ENCODE measurements at places on chromosomes 6 and 20. TPM values are rescaled to one million over a fixed set of nuclear protein-coding genes. Genes with fewer than 3 reads are reported as not detected.

GRCh38 chr20:22904905-22905304 lies 130.2 kb upstream of the SSTR4 start:
- DNase-seq, result no peak
- 0 out of 2 replicates have a peak, but pooled peaks cover 1% of the 10 kb centered on the region for H3K27me3 ChIP-seq
- no peak overlapping the region for H3K4me3 ChIP-seq
- no peaks in the 10 kb centered on the region for H3K4me1 ChIP-seq

DNA sequence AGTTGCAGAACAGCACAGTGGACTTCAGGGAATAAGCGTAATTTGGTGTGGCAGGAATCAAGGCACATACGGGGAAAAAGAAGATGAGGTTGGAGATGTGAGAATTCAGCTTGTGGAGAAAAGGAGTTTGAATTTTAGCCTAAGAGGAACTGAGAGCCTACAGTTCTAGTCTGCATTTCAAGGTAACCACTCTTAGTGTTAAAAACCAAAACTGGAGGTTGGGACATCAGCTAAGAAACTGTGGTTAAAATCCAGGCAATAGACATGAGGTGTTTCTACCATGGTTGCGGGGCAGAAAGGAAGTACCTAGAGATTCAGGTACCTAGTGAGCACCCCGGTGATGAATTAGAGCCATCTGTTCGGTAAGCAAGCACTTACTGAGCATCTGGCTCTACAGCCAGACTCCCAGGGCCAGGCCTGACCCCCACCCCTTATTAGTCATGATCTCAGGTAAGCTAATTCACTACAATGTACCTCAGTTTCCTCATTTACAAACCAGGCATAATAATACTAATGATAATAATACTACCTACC lies 44.4 kb downstream of the FAXC start:
- no peaks in the 10 kb centered on the region for H3K4me1 ChIP-seq
- no peak overlapping the region for H3K27ac ChIP-seq
- H3K4me3 ChIP-seq, result no peak overlapping the region
- H3K36me3 ChIP-seq, result peaks cover 15% of the 10 kb centered on the region

GRCh38 chr20:47489448-47489872 lies 12.2 kb upstream of the NCOA3 start:
- DNase-seq, result no peak
- H3K4me1 ChIP-seq, result 0 out of 2 replicates have a peak, but pooled peaks cover 4% of the 10 kb centered on the region
- no peaks in the 10 kb centered on the region for H3K27me3 ChIP-seq
- no peak overlapping the region for H3K27ac ChIP-seq

The MUCL3 gene
- not detected for total RNA-seq

DNA sequence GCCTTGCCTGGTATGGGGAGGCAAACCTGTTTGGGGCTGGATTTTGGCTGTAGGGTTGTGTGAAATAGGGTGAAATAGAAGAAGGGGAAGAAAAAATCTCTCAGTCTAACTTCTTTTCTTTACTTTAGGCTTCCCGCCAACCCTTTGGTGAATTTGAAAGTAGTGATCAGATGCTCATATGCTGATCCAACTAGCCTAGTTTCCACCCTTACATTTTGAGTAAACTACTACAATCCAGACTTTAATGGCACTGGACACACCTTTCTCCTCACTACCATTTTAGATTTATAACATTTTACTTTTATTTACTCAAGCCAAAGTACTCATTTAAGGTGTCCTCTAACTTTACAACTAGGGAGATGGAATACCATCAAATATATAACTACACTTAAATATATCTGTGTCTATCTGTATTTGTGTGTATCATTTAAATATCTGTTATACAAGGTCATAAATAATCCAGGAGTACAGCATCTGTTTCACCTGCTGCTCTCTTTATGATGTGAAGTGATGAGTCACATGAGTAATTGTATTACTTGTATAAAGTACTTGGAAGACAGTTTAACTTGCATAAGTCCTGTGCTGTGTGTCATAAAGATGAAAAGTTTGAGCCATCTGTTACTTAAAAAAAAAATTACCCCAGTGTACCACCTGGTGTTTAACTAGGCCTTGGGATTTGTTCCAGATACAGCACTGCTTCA lies 172.1 kb downstream of the CDKAL1 start:
- no peaks in the 10 kb centered on the region for H3K27me3 ChIP-seq
- no peak overlapping the region for H3K4me3 ChIP-seq
- no peaks in the 10 kb centered on the region for H3K36me3 ChIP-seq
- H3K4me1 ChIP-seq, result no peaks in the 10 kb centered on the region

- no peak overlapping the region for H3K4me3 ChIP-seq
- no peaks in the 10 kb centered on the region for H3K27me3 ChIP-seq
- DNase-seq, result no peak
- H3K4me1 ChIP-seq, result no peaks in the 10 kb centered on the region
- no peak overlapping the region for H3K27ac ChIP-seq
Measured at GRCh38 chr6:144585217-144585814, 300.2 kb downstream of the UTRN start.

DNA sequence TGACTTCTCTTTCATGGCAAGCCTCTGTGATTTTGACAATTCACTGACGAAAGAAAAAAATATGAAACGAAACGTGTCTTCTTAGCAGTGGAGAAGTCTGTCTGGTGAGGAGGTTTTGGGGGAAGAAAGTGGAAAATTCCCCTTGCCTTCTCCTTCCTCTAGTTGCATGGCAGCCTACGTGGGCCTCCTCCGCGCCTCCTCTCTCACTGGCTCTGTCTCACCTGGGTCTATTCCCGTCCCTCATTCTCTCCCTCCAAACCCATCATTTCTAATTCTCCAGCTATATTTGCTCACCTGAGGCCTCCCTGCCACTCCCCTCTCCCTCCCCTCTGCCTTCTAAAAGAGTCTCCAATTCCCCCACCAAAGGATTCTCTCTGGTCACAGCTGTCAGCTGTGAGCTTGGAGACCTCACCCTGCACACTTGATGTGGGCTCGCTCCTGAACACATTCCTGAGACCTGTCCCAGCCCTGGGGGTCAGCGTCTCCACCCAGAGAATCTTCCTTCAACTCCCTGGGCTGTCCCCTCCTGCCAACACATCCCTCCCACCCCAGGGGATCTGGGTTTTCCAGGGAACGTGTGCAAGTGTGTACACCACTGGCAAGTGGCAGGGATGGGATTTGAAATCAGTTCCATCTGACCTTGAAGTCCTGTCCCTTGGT lies 159.6 kb upstream of the PMEPA1 start:
- no peaks in the 10 kb centered on the region for H3K36me3 ChIP-seq
- no peak overlapping the region for H3K4me3 ChIP-seq
- H3K27me3 ChIP-seq, result no peaks in the 10 kb centered on the region
- H3K4me1 ChIP-seq, result no peaks in the 10 kb centered on the region
- H3K27ac ChIP-seq, result no peak overlapping the region

Measured in SJSA1 (cell line).